ENCODE measurements at places on chromosomes 13 and 19.

DNA sequence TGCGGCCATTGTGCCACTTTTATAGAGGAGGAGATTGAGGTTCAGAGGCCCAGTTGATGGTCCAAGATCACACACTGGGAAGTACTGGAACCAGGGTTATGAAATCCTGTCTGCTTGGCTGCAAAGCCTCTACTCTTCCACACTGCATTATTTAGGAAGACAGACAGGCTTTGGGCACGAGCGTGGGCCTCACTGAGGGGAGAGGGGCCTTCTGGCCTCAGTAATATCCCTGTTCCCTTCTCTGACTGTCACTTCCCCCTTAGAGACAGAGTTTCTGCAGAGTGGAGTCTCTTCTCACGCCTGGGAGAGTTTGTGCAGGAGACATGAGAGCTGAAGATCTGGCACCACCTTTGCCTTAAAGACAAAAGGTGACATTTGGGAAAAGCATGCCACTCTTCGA, 49.0 kb upstream of the PNMA8B start:
- no peak for DNase-seq

DNA sequence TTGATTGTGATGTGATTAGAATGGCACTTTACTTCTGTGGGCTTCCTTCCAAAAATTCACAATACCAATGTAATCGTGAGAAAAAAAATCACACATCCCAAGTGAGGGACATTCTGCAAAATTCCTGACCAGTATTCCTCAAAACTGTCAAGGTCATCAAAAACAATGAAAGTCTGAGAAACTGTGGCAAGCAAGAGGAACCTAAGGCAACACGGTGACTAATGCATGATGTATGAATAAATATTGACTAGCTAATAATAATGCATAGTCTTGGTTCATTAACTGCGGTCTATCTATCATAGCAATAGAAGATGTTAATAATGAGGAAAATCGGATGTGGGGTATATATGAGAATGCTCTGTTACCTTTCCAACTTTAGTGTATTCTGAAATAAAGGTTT, 159.0 kb downstream of the RFC3 start:
- DNase-seq = no peak

GRCh38 chr19:58021541-58022282, 12.1 kb upstream of the ZSCAN1 start:
- peak; percentile 6 for DNase-seq

GRCh38 chr13:46307554-46307953, 79.5 kb downstream of the RUBCNL start:
- DNase-seq = peak; percentile 8

DNA sequence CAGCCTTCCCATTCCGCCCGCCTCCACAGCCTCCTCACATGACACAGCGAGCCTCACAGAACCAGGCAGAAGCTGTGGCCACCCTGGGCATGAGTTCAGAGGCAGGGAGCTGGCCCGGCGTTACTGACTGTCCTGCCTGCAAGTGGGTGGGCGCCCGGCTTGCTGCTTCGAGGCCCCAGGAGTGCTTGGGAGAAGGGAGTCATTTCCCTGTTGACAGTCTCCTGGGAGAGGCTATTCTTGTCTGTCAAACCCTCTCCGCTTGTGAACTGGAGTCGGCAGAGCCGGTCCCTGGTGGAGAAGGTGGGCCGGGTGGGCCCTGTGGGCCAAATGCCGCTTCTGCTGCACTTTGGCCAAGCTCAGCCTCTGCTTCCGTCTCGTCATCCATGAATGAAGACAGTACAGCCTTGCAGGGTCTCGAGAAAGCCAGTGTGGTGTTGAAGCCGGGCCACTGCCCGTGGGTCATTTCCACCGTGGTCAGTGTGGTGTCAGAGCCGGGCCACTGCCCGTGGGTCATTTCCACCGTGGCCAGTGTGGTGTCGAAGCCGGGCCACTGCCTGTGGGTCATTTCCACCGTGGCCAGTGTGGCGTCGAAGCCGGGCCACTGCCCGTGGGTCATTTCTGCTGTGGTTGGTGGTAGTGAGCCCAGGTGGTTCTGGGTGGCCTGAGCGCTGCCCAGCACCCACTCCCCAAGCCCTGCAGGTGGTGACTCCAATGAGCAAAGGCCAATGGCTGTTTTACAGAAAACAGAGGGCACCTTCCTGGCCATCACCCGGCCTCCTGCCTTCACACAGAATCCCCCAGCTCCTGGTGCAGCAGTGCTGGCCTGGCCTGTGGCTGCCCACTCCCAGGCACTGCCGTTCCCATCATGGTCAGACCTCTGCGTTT, 13.5 kb upstream of the F7 start:
- DNase-seq = no peak

DNA sequence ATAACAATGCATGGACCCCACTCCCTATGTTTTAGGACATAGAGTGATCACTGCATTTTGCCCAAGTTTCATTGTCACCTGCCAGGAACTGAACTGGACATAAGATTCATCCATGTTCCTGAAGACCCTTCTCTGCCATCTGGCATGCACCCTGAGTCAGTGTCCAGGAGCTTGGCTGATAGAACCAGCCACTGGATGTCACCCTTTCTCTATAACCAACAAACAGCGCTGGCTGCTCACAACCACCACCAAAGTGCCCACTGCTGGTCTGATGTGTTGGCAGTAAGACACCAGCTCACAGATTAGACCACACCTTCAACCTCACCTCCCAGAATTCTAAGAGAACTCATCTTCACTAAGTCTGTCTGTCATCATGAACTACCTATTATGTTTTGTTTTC, 333.4 kb downstream of the ITGBL1 start:
- no peak for DNase-seq

All from endothelial cell of umbilical vein (primary cell).